ENCODE measurements at places on chromosomes 5 and 9.

GRCh38 chr9:113543982-113544303, 80.4 kb downstream of the RGS3 start:
- DNase-seq = no peak

- no peak for DNase-seq
Observed at GRCh38 chr5:133396814-133397213, 215.5 kb downstream of the FSTL4 start.

GRCh38 chr9:93316726-93317494, 133.0 kb downstream of the WNK2 start:
- DNase-seq = no peak

GRCh38 chr9:16367605-16368231, 502.8 kb downstream of the BNC2 start:
- no peak for DNase-seq

- DNase-seq = no peak
Observed at GRCh38 chr5:53321073-53321472, 159.4 kb upstream of the FST start.

- no peak for DNase-seq
Observed at GRCh38 chr5:3230941-3231340, 364.7 kb upstream of the IRX1 start.

- DNase-seq = peak; percentile 57
Observed at GRCh38 chr5:150671509-150672236, 10.6 kb downstream of the MYOZ3 start.

DNA sequence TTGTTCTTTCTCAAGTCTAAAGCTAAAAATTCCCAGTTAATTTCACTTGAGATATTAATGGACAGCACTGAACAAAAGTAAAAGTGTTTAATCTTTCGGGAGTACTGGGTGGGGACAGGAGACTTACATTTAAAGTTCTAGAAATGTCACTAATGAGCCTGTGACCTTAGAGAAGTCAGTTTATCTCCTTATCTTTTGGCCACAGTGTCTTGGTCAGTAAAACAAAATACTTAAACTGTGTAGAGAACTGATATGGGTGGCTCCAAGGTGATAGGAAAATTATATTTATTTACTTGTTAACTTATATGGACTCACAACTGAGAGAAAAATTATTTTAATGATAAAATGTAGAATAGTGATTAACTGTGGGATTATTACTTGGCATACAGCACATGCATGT, 8.9 kb downstream of the IPO11 start:
- DNase-seq = no peak

GRCh38 chr5:41858890-41859289, 11.3 kb downstream of the OXCT1 start:
- DNase-seq = no peak

DNA sequence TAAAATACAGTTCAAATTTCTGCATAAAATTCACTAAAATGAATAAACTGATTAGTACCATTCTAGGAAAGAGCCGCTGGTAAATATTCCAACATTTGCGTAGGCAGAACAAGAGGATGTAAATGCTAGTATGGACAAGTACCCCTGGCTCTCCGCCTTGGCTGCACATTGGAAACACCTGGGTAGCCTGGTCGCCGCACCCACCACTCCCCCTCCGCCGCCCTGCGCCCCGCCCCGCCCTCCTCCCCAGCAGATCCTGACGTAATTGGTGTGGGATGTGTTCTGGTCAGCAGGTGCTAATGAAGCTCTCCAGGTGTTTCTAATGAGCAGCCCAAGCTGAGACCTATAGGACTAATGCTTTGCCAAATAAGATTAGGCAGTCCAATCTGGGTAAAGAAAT, 225.7 kb downstream of the FRMD3 start:
- DNase-seq = no peak

GRCh38 chr5:127412698-127413097, 104.7 kb upstream of the PRRC1 start:
- no peak for DNase-seq

DNA sequence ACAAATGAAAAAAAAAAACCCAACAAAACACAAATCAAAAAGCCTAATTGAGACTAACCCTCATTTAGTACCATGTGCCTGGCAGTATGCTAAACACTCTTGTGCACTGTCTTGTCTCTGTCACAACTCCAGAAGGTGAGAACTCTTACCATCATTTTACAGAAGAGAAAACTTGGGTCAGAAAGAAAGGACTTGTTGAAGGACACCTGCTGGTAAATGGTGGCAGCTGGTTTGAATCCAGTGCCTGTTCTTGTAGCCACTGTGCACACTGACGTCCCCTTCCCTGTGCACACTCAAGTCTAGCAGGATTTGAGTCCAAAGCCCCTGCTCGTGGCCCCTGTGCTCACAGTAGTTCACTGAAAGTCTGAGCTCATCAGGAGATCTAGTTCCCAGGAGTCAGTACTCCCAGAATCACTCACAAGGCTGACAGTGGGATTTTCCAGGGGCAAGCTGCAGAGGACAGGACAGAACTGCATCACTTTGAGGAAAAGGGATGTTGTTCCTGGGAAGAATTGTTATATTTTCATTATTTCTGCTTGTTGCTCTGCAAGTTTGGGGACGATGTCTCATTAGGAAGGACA, 43.0 kb upstream of the HSD17B4 start:
- DNase-seq = no peak

- no peak for DNase-seq
Observed at GRCh38 chr5:914174-914573, 21.5 kb downstream of the TRIP13 start.

DNA sequence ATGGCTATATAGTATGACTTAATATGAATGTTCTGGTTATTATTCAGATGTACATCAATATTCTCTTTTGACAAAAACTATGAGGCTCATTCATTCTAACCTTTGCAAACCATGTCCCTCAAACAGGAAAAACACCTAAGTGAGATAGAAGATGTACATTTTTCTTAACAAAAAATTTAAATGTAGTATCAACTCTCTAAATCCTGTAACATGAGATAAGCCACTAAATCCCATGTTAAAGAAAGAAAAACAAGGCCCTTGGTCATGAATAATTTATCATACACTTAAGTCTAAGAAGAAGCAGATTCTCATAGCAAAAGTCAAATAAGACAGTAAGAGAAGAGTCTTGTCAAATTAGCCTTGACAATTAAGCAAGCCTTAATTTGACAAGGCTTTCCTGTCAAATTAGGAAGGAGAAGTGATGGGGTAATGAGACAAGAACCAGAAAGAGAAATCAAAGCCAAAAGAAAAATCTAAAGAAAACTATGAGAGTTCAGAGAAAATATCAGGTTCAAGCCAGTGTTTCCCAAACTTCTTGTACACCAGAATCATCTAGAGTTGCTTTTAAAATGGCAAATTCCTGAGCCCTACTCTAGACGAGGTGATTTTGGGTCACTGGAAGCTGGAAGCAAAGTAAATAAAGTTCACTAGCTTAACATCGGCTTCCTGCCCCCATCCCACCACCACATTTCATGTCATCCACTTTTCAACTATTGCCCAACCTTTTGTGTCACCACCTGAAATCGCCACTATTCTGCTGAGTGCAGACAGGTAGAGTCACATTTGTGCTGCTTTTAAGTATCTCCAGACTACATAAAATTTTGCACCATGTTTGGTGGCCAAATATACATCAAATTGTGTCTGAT, 76.5 kb downstream of the NR6A1 start:
- DNase-seq = no peak

DNA sequence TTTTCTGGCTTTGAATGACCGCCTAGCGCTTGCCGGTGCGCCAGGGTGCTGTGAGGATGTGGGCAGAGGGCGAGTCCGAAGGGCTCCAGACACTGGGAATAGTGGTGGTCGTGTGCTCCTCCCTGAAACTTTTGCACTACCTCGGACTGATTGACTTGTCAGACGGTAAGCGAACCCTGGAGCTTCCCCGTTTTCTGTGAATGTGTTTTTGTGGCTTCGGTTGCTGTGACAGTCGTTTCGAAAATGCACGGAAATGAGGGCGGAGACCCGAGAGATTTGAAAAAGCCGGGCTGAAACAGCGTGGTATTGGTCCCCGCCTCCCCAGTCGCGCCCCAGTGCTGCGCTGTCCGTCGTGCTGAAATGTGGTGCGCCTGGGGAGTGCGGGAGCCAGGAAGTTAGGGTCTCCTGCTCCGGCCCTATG, 102.5 kb upstream of the GABRP start:
- DNase-seq = peak; percentile 72

DNA sequence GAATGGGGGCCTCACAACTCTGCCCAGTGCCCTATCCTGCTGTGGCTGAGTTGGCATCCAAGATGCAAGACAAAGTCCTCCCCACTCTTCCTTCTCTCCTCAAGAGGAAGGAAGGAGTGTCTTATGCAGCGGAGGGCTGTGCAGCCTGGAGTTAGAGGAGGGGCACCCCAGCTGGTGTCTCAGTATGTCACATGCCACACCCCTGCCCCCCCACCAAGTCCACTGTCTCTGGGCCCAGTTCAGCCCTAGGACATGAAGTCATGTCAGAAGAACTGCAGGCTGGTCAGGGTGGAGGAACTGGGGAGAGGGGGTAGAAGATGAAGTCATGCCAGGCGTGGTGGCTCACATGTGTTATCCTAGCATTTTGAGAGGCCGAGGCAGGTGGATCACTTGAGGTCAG, 28.0 kb upstream of the SLC28A3 start:
- DNase-seq = no peak

DNA sequence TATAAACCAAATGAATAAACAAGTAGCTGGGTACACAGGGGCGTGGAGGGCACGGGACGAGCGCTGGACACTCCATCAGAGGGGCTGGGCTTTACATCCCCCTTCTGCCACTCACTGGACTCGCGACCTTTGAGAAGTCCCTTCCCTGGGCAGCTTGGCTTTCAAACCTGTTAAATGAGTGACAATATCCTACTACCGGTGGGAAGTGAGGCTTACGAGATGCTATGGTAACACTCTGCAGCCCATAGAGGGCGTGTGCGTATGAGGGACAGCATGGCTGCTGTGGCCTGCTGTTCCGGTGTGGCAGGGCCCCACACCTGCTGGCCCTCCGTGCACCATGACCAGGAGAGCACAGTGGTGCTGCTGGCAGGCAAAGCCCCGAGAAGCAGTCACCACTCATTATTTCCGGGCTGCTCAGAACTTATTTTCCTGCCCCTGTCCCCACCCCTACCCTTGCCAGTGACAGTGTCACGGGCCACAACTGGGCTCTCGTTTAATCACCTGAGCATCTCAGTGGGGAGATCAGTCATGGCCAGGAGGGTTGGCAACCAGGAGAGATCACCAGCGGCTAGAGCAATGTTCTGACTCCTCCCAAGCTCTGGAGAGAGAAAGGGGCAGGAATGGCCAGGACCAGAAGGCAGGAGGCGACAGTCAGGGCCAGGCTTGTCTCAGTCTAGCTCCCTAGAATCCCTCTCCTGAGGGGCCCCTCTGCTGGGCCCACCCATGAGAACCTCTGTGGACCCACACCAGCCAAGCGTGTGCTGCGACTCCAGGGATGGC, 10.5 kb downstream of the CLTB start:
- no peak for DNase-seq
